ENCODE measurements at places on chromosomes 4 and X. TPM values are rescaled to one million over a fixed set of nuclear protein-coding genes. Genes with fewer than 3 reads are reported as not detected.

The LCORL gene
- 63.5 TPM for total RNA-seq

GRCh38 chrX:68112321-68112720, 321.0 kb downstream of the OPHN1 start:
- no peak for DNase-seq

The MTNR1A gene
- total RNA-seq: 2.3 TPM

- no peak for DNase-seq
Observed at GRCh38 chr4:35835893-35836292, 408.4 kb downstream of the ARAP2 start.

DNA sequence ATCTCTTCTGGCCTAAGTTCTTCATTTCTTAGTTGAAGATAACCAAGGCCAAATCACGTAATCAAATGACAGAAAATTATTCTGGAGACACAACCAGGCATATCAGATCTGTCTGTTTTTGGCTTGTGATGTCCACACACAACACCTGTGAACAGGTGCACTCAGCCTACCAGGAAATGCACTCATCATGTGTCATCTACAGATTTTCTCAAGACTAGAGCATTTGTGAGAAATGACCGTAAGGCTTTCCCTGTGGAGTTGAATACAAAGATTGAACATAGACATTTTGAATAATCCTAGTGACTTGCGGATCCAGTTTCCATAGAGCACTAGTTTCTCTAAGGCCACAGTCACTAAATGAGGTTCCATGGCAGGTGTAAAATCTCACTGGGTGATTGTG, 26.7 kb upstream of the CXCL8 start:
- DNase-seq: no peak

DNA sequence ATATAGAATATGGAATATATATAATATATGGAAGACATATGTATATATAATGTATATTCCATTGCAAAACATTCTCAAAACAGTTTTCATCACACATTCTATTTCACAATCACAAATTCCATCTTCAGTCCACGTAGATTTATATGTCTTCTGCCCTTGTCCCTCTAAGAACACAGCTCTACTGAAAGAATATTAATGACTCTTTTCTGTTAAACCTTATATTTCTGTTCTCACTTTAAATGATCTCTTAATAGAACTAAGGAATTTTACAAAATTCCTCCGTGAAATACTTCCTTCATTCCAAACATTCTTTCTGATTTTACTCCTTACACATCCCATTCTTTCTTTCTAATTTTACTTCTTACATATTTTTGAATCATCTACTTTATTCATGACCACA, 1043.1 kb upstream of the PABPC4L start:
- DNase-seq: no peak

GRCh38 chr4:8165374-8165896, 6.8 kb upstream of the ABLIM2 start:
- DNase-seq: no peak

- no peak for DNase-seq
Observed at GRCh38 chrX:38985375-38985774, 184.1 kb downstream of the MID1IP1 start.

The SPANXD gene
- total RNA-seq: not detected

DNA sequence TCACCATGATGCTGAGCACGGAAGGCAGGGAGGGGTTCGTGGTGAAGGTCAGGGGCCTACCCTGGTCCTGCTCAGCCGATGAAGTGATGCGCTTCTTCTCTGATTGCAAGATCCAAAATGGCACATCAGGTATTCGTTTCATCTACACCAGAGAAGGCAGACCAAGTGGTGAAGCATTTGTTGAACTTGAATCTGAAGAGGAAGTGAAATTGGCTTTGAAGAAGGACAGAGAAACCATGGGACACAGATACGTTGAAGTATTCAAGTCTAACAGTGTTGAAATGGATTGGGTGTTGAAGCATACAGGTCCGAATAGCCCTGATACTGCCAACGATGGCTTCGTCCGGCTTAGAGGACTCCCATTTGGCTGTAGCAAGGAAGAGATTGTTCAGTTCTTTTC, 4.0 kb downstream of the HNRNPH2 start:
- DNase-seq: no peak

- DNase-seq: no peak
Observed at GRCh38 chr4:32775049-32775448, 2054.9 kb downstream of the PCDH7 start.

DNA sequence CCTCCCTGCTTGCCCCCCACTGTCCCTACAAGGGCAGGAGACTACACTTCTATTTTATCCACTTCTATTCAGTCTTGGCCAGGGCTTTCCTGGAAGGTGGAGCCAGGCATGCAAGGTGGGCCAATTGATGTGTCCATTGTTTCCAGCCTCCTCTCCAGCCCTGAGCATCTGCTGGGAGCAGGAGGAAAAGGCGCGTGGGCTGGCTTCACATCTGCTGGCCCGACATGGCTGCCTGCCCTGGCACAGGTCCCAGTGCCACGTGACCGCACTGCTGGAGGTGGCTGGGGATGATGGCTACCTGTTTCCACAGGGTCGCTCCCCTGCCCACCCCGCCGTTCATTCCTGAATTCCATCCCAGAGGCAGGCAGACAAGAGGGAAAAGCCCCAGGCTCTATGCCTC, 247.7 kb downstream of the AFAP1 start:
- no peak for DNase-seq

Data from spinal cord (tissue), 10 donors.